ENCODE measurements at places on chromosomes 13 and 19.

DNA sequence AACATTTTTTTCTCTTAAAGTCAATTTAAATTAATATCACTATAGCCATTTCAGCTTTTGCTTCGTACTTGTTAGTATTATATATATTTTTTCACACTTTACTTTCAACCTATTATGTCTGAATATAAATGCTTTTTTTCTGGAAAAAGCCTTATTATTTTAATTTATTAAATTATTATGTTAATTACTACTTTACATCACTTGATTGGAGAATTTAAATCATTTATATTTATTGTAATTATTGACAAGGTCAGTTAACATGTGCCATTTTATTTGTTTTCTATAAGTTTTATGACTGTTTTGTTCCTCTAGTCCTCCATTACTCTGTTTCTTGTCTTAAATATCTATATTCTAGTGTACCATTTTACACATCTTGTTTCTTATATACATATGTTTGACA lies 1333.4 kb upstream of the MIR17HG start:
- no peak for DNase-seq

GRCh38 chr19:44807652-44808462 lies 1.0 kb upstream of the BCAM start:
- DNase-seq = no peak

DNA sequence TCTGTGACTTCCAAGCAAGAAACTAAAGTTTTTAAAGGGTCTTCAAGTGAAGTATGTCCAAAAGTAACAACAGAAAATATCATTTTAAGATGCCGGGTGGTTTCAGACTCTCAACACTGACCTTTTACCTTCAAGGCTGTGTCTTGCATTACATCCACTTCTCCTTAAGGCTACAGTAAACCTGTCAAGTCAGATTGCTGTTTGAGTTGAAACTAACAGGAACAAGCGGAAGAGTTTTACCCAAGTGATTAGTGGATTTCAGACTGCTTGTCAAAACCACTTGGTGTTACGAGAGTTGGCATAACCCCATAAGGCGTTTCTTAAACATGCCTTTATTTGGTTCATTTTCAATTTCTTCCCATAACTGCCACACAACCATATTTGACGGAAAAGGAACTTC lies 283.1 kb downstream of the DCT start:
- no peak for DNase-seq

- DNase-seq = no peak
Measured at GRCh38 chr13:30934381-30934780, 1.9 kb downstream of the TEX26 start.

DNA sequence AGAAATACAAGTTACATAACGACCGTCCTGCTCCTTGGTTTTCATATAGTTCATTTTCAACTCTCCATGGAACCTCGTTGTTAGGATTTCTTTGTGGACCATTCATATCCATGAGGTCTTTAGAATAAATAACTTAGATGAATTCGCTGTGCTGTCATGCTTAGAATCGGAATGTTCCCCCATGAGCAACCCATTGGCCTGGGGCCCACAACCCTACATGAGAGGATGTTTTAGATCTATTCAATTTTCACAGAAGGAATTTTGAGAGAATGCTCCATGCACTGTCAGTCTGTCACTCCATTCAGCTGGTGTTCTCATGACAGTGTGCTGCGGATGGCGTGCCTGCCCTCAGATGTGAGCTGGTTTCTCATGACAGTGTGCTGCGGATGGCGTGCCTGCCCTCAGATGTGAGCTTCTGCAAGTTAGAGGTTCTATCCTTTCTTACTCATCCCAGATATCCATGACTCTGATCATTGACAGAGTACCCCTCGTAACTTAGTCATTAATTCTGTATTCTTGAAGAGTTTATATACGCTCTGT lies 1193.1 kb downstream of the EFNB2 start:
- DNase-seq = no peak

DNA sequence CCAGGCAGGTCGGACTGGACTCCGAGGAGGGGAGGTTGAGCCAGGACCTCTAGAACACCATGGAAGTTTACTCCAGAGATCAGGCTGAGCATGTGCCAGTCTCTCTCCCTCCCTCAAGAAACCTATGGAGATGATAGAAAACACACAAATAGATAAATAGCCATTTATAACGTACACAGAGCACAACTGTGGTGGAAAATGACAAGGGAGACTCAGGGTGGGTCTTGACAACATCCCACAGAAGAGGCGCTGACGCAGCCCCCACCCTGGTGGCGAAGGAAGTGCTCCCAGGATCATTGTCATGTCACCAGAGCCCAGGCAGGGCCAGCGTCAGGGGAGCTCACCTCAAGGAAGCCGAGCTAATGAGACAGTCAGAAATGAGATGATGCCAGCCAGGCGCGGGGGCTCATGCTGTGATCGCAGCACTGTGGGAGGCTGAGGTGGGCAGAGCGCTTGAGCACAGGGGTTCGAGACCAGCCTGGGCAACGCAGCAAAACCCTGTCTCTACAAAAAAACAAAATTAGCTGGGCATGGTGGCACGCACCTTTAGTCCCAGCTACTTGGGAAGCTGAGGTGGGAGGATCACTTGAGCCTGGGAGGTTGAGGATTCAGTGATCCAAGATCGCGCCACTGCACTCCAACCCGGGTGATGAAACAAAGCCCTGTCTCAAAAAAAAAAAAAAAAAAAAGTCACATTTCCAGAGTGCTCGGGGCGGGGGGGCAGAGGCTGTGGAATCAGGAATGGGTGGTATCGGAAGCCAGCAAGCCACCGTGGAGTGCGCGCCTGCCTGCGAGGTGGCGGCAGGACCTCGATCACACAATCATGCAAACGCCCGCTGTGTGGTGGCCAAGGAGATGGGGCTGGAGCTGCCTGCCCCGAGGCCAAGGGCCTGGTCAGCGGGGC lies 178.4 kb downstream of the KDM4B start:
- no peak for DNase-seq

GRCh38 chr13:78137404-78138142 lies 218.9 kb upstream of the EDNRB start:
- no peak for DNase-seq

DNA sequence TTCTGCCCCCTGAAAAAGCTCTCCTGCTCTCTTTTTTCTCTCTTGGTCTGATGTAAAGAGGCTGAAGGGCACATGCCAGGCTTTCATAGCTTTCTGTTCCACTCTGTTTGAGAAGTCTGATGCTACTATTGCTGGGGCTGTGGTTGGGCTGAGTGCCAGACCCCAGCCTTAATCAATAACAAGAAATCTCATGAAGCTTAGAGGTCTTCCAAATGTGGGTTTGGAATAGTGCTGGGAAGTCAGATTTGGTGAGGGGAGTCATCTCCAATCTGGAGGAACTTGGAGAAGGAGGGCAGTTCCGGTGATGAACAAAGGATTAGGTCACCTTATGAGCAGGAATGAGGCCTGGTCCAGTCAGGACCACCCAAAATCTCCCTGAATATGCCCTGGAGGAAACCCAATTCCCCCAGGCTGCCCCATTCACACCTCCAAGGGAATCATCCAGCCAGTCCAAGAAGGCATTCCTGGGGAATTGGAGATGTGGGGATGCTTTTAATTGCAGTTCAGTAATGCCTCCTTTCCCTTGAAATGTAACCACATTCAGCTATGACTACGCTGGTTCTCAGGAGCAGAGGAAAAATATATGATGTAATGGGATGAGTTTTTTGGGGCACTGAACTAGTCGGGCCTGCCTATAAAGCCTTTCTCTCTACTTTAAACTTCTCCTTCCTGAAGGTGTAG lies 102.0 kb downstream of the STARD13 start:
- DNase-seq = no peak

DNA sequence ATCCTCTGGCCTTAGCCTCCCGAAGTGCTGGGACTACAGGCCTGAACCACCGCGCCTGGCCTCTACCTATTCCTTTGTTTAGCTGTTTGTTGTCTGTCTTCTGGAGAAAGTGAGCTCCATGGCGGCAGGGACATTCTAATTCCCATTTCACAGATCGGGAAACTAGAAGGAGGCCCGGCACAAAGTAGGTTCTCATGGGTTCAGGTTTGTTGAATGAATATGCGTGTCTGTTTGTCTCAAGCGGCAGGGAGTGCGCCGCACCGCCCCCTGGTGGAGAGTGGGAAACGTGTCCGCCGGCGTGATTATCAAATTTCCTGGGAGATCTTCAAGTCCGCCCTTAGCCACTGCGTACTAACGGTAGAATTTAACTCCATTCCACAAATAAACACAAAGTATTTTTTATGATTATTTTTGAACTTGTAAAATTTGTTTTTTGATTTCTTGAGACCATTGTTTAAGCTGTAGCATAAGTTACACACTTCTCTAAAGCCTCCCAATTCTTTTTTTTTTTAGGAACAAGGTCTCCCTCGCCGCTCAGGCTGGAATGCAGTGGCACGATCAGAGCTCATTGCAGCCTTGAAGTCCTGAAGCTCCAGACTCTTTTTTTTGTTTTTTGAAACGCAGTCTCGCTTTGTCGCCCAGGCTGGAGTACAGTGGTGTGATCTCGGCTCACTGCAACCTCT lies 8.9 kb upstream of the CCDC9 start:
- DNase-seq = peak; percentile 86

- DNase-seq = no peak
Measured at GRCh38 chr13:33487575-33488243, 202.2 kb upstream of the STARD13 start.

- DNase-seq = no peak
Measured at GRCh38 chr19:20333508-20333907, 166.5 kb downstream of the ZNF486 start.

DNA sequence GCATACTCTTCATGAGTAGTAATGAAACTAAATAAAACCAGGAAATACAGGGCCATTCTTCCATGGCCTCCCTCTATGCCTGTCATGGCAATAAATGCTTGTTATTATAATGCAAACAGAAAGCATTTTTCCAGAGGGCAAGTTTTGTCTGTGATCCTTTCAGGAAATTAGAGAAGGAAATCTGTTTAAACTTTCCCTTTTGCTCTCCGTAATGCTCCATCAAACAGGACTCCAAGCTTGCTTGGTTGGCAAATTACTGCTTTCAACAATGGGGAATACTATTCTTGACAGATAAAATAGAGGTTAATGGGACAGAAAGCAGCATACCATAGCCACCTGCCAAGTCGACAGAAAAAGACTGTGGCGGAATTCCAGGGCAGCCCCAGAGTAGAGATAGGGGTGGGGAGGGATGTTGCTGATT lies 252.5 kb downstream of the LHFPL6 start:
- DNase-seq = no peak

DNA sequence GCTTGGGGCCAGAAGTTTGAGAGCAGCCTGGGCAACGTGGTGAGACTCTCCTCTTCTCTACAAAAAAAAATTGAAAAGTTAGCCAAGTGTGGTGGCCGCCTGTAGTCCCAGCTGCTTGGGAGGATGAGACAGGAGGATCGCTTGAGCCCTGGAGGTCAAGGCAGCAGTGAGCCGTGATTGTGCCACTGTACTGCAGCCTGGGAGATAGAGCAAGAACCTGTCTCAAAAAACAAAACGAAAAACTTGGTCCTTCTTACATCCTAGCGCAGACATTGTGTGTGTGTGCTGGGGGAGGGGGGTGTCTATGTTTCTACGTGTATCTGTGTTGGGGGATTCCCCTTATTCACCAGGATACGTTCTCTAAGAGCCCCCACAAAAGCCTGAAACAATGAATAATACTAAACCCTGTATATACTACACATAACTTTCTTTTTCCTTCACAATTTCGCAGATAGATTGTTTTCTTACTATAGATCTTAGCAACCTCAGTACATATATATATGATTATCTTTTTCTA lies 7.9 kb downstream of the AXL start:
- DNase-seq = no peak

DNA sequence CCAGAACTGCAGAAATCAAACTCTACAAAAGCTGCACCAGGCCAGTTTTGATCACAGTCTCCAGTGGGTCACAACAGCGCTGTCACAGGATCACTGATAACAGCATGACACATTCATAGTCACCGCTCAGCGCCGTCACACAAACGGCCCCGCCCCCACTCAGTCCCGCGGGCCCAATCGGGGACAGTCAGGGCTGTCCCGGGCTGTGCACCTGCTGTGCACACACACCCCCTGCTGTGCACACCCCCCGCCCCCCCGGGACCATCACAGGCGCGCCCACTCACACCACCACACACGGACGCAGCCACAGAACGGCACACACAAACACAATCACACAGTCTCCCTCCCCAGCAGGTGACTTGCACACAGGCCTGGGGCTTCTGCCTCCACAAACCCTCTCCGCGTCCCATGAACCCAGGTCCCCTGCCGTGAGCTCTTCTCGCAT lies 435 bp upstream of the ZNF382 start:
- peak; percentile 82 for DNase-seq

- no peak for DNase-seq
Measured at GRCh38 chr13:78147905-78148304, 229.3 kb upstream of the EDNRB start.

GRCh38 chr19:3931041-3931440 lies 1.8 kb upstream of the NMRK2 start:
- DNase-seq = no peak

Data from activated T-cell treated with anti-CD3 and anti-CD28 coated beads for 1 hour (primary cell).